ENCODE measurements at places on chromosomes 5 and 9.

GRCh38 chr9:92850898-92851297 is 26.9 kb downstream of the ZNF484 start:
- no peak for DNase-seq

DNA sequence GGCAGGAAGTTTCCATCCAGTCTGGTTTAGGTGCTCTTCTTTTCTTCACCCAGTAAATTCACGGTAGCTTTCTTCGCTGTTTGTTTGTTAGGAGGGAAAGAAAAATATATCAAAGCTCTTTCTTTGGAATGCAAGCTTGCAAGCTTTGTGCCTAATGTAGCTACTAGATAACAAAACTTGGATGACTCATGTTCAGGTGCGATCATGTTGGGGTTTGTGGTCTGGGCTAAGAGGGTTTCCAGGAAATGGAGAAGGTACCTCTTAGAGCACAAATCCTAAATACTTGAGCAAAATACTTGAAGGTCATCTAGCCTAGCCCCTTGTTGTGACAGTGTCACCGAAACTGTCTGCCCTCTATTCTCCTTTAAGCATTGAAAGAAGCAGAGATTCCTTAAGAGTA is 17.7 kb downstream of the SRP19 start:
- peak; percentile 12 for DNase-seq

DNA sequence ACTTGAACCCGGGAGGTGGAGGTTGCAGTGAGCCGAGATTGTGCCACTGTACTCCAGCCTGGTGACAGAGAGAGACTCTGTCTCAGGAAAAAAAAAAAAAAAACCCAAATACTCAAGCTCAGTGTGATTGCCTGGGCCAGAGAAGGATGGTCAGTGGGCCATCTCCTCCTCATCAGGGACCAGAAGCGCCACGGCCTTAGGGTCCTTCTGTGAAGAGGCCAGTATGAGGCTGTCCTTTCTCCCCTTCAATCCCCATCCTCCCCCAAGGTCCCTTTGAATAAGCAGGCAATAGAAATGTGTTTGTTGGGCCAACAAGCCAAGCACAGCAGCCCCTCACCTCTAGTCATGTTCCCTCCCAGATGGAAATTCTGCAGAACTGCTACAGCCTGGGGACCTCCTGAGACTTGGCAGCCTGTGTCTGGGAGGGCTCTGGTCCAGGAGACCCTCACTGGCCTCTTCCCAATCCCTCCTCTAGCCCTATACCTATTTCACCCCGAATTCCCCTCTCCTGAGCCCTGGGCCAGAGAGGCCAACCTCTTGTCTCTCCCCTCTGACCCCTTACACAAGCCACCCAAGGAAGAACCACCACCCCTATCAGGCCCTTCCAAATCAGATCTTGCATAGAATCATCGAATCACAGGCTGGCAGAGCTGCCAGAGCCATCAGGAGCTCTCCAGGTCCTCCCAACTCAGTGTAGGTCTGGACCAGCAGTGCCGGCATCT is 1.0 kb downstream of the CSF1R start:
- DNase-seq, result no peak

GRCh38 chr5:120550358-120550757 is 86.3 kb downstream of the PRR16 start:
- no peak for DNase-seq

DNA sequence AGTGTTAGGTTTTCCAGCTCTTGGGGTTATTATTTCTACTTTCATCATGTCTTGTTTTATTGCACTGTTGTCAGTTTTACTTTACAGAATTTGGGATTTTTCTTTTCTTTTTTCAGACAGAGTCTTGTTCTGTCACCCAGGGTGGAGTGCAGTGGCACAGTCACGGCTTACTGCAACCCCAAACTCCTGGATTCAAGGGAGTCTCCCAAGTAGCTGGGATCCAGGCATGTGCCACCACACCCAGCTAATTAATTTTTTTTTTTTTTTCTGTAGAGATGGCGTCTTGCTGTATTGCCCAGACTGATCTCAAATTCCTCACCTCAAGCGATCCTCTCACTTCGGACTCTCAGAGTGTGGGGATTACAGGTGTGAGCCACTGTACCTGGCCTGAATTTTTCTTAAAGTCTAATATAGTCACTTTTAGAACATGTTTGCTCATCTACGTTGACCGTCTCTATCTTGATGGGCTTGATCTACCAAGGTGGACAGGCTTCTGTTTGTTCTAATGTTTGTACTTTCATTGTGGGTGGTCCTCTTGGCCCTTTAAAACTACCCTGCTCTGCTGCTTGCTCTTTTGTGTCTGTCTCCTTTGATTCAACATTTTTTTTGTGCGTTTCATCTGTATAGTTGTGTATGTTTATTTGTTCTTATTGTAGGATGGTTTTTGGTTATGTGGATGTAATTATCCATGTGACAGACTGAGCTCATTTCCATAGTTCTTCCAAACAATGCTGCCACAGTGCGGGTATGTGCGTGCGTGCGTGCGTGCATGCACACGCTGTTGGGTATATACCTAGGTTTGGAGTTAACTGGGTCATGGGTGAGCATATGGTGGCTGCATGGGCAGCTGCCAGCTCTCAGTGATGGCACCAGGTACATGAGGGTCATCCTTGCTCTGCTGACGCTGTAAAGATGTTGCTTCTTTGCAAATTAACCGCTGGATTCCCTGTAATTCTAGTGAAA is 18.1 kb downstream of the PRRC2B start:
- DNase-seq, result no peak

GRCh38 chr9:92607773-92608172 is 62.2 kb downstream of the IPPK start:
- DNase-seq, result no peak

- no peak for DNase-seq
These were observed 11.0 kb downstream of the SNAPC3 start for GRCh38 chr9:15433661-15434060.

DNA sequence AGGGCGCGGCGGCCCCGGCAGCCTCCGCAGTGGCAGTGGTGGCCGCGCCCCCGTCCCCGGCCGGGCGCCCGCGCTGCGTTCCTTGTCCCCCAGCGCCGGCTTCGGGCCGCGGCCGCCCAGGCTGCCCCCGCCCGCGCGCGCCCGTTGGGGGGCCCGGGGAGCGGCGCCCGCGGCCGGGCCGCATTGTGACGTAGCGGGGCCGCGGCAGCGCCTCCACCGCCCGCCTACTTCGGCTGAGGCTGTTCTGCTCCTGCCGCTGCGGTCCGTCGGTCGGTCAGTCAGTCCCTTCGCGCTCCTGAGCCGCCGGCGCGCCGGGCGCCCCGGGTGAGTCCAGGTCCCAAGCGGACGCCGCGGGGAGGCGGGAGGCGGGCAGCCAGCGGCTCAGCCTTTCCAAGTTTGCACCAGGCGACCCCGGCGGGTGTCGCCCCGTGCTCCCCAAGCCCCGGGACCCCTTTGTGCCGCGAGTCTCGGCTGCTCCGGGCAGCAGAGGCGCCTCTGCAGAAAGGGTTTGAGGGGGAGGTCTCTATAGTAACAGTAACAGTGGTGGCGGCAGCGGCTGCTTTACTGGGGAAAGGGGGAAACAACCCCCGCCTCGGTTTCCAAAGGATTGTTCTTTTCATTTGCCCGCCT is at the start of gene SNCAIP:
Gene SNCAIP, plus strand, starts transcription at position 277 of the 630 bp plus-strand sequence. CDS start 78,898 bp downstream, outside the sequence.
- DNase-seq, result no peak

DNA sequence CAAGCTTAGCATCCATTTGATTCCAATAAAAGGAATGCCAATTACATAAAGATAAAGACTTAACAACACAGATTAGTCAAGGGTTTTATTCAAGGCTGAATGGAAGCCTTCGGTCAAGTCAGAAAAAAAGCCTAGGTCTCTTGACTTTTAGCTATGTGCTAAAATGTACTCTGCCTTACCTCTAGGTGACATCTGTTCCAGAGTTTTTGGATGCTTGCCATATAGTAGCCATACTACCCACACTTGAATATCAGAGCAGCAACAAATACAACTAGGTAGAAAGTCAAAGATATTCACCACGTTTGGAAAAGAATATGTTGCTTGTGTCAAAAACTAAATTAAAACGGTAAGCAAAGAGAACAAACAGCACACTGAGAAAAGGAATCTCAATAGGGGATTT is 484.7 kb downstream of the ELAVL2 start:
- no peak for DNase-seq

DNA sequence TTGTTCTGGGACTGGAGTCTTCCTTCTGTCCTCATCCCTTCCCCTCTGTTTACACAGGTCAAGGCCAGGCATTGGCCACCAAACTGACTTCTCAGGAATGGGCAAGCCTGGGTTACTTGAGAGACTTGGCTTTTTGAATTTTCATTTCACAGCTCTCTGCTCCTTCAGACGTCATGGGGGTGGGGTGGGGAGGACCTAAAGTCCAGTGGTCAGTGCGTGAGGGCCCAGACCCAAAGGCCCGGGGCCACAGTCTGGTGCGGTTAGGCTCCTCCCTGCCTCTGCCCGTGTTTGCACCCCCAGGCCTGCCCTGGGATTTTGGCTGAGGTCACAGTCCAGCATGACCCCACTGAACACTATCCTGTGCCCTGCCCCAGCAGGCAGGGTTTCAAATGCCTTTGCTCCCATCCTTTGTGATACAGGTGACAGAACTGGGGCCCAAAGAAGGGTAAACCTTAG is 4.1 kb upstream of the CXXC5 start:
- DNase-seq, result no peak

DNA sequence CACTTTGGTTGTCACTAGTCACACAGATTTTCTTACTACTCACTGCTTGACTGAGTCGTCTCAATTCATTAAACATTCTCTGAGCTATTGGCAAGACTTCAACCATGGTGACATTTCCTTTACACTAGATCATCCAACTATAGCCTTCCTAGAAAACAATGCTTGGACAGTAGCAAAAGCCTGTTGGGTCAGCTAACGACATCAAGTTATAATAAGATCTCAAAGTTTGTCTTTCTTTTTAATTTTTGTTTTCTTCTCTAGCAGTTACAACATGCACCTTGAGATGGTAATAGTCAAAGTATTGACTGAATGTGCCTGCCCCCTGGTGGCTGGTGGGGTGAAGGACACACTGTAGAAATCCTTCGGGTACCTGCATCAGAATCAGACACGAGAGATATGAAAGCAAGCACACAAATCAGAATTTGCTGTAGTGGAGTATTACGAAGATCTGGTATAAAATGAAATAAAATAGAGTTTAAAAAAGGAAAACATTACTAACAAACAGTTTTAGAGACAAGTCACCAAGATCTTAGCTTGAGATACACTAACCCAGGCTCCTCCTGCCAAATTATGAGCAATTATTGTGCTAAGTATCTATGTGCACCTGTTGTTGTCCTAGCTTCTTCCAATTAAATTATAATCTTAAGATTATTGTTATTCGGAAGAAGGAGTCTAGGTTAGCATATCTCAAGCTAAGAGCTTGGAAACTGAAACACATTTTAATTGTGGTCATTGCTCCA is 81.2 kb downstream of the ARL15 start:
- peak; percentile 40 for DNase-seq

GRCh38 chr9:131636593-131636992 is 91.3 kb downstream of the PRRT1B start:
- no peak for DNase-seq

DNA sequence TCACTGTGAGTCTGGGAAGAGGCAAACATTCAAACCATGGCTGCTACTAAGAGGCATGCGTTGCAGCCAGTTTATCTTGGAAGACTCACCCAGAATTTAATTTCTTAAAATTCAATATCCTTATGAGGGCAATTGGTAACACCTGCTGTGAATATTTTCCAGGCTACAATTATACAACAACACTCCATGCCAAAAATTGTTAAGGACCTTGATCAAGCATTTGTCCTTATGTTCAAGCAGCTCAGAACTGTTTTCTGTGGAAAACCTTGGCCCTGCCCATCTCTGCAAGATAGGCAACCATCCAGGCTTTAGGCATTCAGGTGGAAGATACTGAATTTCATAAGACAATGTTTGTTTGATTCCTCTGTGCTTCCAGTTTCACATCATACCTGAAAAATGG is 327.8 kb downstream of the FBXL7 start:
- DNase-seq, result no peak

DNA sequence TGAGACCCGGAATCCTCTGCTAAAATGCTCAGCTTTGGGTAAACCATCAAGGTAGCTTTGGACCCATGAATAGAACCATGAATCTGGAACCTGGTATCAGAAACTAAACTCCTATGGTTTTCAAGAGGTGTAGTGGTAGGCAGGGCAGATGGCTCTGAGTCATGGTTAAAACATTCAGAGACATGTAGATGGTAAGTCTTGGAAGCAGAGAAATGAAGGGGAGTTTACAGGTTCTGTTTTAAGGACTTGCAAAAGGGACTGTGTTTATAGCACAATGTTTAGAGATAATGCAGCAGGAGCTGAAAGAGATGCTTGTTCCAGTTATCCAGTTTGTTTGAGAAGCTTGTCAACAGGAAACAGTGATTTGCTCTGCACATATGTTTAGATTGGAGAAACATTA is 36.0 kb upstream of the FBN2 start:
- no peak for DNase-seq

GRCh38 chr9:106451223-106451622 is 411.7 kb upstream of the ZNF462 start:
- no peak for DNase-seq

DNA sequence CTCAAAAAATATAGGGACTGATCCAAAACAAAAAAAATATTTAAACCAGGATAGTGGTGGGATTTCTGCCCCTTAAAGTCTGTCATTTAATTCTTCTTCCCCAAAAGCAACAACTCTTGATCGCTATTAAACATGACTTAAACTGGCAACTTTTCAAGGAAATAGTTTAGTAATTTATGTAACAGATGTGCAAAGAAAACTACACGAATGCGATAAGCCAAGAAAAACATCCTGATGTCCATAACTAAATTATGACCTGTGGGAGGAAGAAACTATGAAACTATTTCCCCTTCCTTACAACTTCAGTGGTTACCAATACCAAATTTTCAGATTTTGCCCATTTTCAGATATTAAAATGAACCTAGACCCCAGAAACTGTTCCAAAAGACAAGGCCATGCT is 31.5 kb downstream of the CLINT1 start:
- DNase-seq, result no peak

- no peak for DNase-seq
These were observed 79.1 kb downstream of the LHFPL2 start for GRCh38 chr5:78569441-78569840.

GRCh38 chr5:74140409-74140808 is 500.1 kb downstream of the ENC1 start:
- DNase-seq, result no peak

- DNase-seq, result no peak
These were observed 335.6 kb downstream of the ZSWIM6 start for GRCh38 chr5:61667525-61668218.

- no peak for DNase-seq
These were observed 133.2 kb downstream of the EDIL3 start for GRCh38 chr5:84251503-84251902.

DNA sequence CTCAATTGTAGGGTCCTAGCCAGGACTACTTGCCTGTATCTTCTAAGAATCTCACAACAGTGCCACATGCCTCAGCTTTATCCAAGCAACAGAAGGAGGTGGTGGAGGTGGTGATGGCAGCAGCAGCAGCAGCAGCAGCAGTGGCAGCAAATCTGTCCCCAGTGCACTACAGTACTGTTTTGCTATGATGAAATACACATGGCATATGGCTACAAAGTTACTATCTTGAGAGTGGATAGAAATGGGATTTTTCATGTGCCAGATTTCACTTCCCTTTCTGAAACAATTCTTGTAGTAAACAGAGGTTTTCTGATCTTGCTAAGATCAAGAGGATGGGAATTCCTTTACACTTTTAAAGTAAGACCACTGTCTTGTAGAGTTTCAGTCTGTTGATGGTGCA is 8.1 kb upstream of the CYSTM1 start:
- DNase-seq, result no peak

Measured in stimulated activated CD8-positive, alpha-beta memory T cell treated with anti-CD3 and anti-CD28 coated beads, Interleukin-7, amount 100 ng/mL, for 1 hour (primary cell).